Stimulated activated CD4-positive, alpha-beta T cell treated with anti-CD3 and anti-CD28 coated beads, Interleukin-12 subunit alpha, Interleukin-12 subunit beta, amount 100 ng/mL, for 48 hours (primary cell): ENCODE measurements at places on chromosomes 7 and 10.

DNA sequence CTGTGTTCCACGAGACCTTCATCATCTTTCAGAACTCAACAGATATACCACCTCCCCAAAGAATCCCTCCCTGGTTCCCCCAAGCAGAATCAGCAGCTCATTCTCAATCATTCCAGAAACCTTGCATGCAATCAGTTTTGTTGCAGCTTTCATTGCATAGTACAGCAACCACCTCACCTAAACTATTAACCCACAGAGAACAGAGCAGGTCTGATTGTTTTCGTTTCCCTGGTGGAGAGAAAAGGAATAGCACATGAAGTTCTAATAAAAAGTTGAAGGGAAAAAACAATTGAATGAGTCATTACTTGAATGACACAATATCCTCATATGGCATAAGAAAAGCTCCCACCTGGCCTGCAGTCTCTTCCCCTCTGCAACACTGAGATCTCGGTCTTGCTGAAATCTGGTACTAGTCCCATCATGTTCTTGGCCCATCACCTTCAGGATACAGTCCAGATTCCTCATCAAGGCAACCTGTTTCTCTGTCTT, 147.1 kb upstream of the GDF10 start:
- no peak for DNase-seq

- no peak for DNase-seq
These were observed 1.4 kb downstream of the DNAJB12 start for GRCh38 chr10:72353028-72353964.

DNA sequence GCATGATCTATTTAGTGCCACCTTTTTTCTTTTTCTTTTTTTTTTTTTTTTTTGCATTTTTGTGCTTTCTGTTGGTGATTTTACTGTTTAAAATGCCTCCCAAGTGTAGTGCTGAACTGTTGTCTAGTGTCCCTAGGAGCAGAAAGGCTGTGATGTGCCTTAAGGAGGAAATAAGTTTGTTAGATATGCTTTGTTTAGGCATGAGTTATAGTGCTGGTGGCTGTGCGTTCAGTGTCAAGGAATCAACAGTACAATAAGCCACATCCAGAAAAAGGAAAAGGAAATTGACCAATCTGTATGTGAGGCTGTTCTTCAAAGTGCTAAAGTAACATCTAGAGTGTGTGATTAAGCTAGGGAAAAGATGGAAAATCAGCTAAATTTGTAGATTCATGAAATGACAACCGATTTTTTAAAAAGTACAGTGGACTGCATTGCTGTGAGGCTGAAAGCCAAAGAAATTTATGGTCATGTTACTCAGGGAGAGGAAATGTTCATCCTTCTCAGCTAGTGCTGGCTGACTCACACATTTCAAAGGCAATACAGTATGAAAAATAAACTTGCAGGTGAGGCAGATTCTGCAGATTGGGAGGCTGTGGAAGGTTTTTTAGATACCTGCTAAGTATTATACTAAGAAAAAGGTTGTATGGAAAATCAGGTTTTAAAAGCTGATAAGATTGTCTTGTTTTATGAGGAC, 122.7 kb upstream of the ADCY1 start:
- no peak for DNase-seq

GRCh38 chr10:50567384-50567783, 56.4 kb downstream of the SGMS1 start:
- DNase-seq, result no peak

DNA sequence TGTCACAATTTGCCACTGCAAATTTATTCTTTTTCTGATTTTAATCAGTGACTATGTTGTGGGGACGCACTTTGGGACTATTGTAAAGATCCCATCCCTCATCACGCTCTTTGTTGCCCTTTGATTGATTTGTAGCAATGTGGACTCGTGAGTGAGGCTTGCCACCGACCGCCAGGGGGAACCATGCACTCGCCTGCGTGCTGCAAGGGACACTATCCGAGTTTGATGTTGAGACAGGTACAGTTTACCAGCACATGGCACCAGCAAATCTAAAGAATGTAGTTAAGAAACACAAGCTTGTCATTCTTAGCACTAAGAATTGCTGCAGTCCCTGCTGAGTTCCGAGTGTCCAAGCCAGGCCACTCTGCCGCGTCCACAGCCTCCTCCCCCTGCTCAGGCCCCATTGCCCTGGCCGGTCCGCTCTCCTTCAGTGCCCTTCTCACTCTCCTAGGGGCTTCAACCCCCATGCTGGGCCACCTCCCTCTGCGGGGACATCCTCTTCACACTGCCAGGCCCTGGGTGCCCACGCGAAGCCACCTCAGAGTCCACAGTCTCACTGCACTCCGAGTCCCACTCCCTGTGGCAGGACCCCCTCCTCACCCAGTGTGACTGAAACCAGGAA, 2.0 kb upstream of the SFTPA2 start:
- peak; percentile 49 for DNase-seq

DNA sequence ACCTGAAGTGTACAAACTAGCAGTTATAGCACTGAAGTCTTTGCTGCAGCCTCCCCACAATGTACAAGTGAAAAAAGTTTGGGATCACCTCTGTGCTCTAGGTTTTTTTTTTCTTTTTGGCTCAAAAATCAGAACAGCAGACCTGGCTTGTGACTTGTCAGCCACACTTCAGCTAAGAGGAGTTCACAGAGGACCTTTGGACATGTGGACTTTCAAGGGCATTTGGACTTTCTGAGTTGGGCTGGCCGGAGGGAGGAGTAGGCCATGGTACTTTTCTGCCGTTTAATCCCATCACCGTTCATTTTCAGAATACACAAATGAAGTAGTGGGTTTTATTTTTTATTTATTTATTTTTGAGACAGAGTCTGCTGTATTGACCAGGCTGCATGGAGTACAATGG, 21.9 kb upstream of the ACSL5 start:
- DNase-seq, result no peak

GRCh38 chr10:97365761-97366351, 31.3 kb upstream of the FRAT2 start:
- DNase-seq, result no peak

- no peak for DNase-seq
These were observed 9.3 kb upstream of the SLC25A13 start for GRCh38 chr7:96331233-96331632.

DNA sequence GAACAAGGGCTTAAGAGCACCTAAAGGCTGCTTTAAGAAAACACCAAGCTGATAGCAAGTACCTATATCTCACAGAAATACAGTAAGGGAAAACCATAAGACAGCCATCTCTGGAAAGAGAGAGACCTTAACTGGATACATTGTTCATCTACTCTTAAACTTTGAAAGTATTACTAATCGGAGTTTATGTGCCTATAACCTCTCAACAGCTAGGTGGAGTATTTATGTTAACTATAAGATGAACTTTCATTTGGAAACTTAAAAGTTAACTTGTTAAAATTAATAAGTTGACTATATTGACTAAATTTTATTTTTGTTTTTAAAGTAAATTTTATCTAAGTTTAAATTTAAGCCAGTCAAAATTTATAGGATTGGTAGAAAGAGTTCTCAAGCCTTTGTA, 90.6 kb downstream of the USP6NL start:
- no peak for DNase-seq

DNA sequence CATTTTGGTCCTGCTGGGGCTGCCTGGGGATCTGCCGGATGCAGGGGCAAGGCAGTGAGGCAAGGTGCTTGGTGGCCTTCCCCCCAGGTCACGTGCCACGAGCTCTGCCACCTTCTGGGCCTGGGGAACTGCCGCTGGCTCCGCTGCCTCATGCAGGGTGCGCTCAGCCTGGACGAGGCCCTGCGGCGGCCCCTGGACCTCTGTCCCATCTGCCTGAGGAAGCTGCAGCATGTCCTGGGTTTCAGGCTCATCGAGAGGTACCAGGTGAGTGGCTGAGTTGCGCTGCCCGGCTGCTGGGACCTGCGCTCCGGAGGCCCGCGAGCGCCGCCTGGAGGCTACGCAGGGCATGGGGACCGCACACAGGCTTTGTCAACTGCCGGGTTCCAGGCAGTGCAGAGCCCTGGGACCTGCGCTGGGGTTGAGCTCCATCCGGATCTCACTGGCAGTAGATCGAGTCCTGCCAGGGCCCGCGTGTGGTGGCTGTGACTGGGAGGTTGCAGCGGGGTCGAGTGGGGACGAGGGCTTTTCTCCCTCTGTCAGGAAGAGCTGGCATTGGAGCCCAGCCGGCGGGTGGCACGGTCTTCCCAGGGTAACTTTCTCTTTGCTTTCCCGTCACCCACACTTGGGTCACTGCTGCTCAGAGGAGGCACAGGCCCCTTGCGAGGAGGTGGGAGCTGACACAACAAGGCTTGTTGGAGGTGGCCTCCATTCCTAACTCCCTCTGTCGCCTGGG, 21.7 kb downstream of the AMZ1 start:
- DNase-seq, result peak; percentile 64

DNA sequence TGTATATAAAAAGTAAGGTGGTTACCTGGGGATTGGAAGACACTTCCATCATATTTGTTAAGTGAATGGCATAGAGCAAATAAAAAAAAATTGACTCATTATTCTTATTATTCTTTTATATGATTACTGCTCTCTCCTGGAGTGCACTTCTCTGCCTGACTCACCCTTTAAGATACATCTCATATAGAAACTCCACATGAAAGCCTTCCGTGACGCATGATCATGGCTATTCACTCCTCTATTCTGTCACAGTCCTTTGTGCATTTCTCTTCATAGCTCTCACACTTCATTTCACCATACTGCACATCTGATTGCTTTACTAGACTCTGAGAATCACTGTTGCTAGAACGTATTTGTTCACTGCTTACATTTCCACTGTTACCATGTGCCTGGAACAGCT, 597.3 kb downstream of the CNTNAP2 start:
- DNase-seq, result no peak

GRCh38 chr10:104209575-104210198, 22.5 kb downstream of the CFAP43 start:
- DNase-seq, result no peak

GRCh38 chr10:125359401-125359800, 199.0 kb upstream of the CTBP2 start:
- no peak for DNase-seq

DNA sequence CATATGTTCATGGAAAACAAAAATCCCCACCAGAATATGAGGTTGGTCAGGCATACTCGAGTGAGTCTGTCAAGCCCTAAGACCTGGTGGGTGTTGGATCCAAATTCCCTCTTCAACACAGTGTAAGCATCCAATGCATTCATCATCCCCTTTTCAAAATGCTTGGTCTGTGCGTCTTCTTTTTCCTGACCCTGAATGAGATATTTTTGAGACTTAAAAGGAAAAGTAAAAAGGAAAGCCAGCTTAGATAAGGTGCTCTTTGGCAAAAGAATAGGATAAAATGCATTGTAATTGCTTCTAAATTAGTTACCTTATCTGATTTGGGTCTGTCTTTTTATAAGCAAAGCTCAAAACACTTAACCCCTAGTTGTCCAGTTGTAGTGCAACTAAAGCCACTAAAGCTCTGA, 331.5 kb downstream of the PTEN start:
- DNase-seq, result no peak
